Stimulated activated CD4-positive, alpha-beta T cell treated with anti-CD3 and anti-CD28 coated beads, Interleukin-12 subunit alpha, Interleukin-12 subunit beta, amount 100 ng/mL, for 24 hours (primary cell): ENCODE measurements at places on chromosomes 16 and 17.

GRCh38 chr17:75767881-75768280, 2.9 kb upstream of the GALK1 start:
- DNase-seq = no peak

- no peak for DNase-seq
Observed at GRCh38 chr16:84423416-84423837, 55.1 kb downstream of the ATP2C2 start.

DNA sequence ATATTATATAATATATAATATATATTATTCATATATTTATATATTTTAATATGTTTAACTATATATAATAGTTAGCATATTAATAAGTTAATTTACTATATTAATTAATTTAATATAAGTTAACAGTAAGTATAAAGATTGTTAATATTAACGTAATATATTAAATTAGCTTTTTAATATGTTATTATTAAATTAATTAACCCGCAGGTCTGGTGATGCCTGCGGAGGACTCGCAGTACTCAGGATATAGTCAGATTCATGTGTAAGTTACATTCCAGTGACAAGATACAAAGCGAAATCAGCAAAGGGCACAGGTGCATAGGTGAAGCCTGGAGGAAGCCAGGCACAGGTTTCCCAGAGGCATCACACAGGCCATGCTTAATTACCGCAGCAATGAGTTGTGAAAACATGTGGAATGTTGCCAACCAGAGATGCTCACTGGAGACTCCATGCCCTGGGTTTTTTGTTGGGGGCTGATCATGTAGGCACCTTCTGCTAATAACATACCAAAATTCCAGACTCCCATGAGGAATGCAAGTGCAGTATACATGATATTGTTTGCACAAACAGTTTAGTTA, 130.4 kb upstream of the MPHOSPH6 start:
- no peak for DNase-seq

- no peak for DNase-seq
Observed at GRCh38 chr17:47866941-47867340, 16.0 kb upstream of the SP6 start.

DNA sequence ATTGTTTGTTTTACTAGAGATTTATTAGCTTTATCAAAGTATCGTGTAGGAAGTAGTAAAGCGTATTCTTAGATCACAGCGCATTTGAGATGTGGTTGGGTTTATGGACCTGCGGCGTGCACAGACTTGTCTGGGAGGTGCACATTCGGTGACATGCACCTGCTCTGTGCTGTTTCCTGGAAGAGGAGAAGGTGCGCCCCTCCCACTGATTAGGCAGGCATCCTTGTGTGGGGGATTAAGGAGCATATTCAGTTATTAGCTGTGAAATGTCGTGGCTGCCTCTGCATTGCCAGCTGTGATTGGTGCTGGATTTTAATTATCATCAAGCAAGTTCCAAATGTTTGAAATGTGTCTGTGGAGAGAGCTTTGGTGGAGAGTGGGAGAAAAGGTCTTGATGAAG, 903.8 kb upstream of the RBFOX1 start:
- no peak for DNase-seq

DNA sequence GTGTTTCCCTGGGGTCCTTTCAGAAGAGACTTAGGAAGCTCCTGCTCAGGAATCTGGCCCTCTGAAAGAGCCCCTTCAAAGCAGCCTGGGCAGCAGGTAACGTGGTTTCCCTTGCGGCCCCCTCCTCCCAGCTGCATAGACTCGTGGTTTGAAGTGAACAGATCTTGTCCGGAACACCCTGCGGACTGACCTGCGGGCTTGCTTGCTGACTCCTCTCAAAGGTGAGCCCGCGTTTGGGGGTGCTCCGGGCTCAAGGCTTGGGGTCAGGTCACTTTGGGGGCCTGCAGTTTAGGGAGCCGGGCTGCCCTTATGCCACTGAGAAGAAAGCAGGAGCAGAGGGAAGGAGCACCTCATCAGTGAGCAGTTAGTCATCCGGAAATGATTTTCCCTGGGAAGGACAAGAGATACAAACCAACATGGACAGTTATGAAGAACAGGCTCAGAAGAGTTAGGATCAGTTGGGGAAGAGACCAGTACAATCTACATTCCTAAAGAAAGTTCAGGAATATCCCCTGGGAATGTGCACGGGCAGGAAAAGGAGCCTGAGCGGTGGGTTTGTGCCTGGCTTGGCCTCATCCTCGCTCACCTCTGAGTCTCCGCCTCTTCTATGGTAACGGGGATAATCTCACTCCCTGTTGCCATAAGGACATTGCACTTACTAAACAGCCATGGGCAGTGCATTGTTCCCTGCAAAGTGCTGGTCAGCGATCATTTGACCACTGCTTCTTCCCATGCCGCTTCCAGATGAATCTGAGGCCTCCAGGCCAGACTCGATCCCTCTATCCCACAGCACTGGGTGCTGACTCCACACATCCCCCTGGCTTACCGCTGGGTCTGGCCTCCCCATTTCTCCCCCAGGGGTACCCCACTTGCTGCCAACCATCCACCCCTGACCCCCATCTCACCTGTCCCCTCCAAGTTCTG, 10.0 kb downstream of the LDHD start:
- no peak for DNase-seq

DNA sequence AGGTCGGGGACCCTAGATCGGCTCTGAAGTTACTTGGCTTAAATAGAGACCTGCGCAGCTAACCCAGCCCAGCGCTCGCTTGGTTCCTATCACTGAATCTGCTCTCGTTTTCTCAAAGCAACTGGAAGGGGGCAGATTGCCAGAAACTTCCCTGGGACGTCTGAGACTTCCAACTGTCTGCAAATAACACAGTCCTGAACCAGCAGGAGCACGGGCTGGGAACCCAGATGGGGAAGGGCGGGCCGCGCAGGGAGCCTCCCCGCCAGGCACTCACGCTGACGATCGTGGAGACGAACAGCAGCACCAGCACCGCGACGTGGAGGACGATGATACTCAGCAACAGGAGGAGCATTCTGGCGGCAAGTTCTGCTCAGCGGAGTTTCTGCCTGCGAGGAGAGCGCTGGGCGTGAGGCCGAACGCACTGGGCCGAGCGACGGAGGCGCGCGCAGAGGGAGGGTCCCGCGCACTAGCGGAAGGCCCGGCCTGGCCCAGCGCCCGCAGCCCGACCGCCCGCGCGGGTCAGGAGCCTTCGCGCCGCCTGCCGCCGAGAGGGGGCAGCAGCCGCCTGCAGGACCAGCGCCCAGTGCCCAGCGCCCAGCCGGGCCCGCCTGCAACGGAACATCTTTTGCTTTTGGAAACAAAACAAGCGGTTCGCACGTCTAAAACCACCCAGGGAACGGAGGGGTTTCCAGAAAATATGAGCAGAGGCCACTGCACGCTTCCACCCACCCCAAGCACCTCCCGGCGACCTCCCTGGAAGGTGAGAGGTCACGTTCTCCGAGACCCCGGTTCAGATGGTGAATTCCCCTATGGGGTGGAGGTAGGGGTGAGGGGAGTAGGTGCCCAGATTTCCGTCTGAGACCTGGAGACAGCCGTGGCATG, 4.5 kb downstream of the PMP22 start:
- DNase-seq = peak; percentile 32

DNA sequence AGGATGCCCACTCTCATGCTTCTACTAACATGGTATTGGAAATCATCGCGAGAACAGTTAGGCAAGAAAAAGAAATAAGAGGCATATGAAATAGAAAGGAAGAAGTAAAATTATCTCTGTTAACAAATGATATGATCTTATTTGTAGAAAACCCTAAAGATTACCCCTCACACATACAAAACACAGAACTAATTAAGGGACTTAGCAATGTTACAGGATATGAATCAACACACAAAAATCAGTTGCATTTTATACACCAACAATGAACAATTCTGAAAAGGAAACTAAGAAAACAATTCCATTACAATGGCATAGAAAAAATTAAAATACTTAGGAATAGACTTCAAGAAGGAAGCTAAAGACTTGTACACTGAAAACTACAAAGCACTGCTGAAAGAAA, 2.7 kb upstream of the CAPNS2 start:
- no peak for DNase-seq

DNA sequence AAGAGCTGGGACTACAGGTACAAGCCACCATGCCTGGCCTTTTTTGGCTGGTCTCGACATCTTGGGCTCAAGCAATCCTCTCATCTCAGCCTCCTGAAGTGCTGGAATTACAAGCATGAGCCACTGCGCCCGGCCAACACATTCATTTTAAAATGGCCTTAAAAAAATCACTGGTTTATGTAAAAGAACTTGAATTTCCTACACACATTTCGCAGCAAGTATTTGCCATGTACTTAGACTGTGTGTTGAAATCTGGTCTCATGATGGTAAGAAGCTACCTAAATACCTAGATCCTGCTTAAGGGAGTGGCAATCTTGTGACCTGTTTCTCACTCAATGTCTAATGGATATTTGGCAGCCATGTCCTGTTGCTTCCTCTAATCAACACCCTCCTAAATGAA, 8.5 kb upstream of the CYTH1 start:
- DNase-seq = no peak

GRCh38 chr16:1732071-1732470, 26.1 kb downstream of the MAPK8IP3 start:
- no peak for DNase-seq

- no peak for DNase-seq
Observed at GRCh38 chr17:61239327-61239726, 160.3 kb upstream of the TBX2 start.

DNA sequence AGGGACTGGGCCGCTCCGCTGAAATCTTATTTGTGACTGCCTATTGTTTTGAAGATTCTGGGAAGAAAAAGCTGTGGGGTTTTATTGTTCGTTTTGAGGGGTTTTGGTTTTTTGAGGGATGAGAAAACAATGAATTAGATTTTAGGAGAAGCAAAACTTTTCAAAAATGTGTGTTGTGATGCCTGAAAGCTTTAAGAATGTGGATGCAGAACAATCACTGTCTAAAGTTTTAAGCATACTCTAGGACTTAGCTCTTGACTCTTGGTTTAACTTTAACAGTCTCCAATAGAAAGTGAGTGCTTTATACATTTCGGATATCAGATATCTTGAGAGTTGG, 899 bp downstream of the CFAP52 start:
- no peak for DNase-seq

DNA sequence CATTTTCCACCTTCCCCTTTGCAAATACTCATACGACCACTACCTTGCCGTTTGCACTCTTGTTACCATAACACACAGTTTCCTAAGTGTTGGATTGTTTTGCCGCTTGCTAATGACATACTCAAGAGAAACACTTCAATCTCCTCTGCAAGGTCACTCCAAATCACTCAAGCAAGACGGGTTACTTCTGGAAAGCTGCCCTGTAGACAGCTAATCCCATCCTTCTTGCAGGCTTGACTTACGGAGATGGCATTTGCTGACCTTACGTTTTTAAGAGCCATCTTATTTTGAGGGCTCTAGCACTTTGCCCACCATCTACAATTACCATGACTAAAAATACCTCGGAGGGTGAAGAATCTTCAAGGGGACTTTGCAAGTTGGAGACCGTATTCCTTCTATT, 46.2 kb downstream of the MYH3 start:
- no peak for DNase-seq

- DNase-seq = no peak
Observed at GRCh38 chr16:22186517-22186916, 19.6 kb upstream of the EEF2K start.

DNA sequence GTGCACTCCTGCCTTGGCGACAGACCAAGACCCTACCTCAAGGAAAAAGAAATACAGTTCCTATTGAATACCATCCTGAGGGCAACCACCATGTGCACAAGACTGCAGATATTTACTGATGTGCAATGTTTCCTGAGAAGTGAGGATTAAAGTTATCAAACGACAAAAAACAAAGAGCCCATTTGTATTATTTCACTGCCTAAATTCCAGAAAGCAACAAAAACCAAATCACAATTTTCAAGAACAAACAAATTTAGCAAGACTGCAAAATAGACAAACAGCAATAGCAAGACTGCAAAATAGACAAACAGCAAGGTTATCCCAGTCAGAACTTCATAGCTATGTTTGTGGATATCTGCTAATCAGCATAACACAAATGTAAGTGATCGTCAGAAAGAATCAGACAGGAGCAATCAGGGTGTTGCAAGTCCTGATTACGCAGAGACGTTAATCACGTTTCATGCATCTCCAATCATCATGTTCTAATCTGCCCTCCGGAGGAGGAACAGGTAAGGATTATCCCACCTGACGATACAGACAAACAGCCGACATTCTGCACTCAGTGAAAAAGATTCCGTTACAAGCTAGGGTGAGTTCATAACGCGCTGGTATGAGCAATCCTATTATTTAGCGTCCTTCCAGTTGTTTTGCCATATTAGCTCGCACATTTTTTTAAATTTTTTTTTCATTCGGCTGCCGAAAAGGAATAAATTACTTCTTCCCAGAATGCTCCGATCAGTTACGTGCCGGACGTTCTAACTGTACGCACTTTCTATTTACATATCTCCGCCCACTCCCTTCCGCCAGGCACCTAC, 2.9 kb downstream of the TMEM107 start:
- DNase-seq = peak; percentile 75

DNA sequence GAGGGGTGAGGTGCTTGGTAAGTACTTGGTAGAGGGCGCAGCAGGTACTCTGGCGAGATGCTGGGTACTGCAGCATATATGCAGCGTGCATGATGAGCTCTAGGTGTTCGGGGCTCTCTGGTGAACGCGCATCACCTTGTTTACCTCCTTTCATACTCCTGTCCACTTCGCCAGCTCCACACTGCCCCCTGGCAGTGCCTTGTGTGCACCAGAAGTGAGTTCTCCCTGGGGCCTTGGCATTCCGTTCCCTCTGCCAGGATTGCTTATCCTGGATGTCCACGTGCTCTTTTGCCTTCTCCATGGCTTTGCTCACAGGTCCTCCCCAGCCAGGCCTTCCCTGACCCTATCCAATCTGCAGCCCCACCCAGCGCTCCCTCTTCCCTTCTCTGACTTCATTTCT, 154.2 kb downstream of the MRM1 start:
- DNase-seq = no peak

DNA sequence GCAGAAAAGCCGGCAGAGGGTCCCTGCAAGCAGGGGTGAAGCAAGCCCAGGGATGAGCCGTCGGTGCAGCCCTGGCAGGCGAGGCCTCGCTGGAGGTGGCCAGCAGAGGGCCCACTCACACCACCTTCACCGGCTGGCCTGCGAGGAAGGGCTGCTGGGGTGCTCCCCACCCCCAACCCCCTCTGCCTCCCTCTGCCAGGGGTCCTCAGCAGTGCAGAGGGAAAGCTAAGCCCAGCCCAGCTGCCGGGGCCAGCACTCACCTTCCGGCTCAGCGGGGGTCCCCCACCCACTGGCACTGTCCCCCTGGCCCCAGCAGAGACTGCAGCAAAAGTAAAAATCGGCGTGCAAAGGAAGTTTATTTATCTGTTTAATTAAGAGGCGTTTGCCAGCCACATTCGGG, 113.4 kb downstream of the ENGASE start:
- DNase-seq = no peak

GRCh38 chr17:36824678-36825101, 112.6 kb upstream of the LHX1 start:
- no peak for DNase-seq

DNA sequence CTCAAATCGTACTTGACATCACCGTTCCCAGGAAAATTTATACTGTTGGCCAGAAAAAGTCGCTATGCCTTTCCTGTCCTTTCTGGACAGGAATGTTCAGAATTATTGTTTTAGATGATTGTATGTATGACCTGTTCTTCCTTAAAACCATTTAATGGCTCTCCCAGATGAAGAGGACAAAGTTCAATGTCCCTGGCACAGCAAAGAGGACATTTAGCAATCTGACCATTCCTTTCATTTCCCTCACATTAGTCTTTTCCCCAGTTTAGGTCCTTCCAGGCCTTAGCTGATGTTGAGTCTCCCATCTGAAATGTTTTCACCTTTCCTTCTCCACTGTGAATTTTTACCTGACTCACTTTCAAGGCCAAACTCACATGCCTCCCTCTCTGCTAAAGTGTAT, 938.9 kb downstream of the CDH11 start:
- no peak for DNase-seq
